IMR-90 (cell line): ENCODE measurements at places on chromosomes 3 and 15. TPM values are rescaled to one million over a fixed set of nuclear protein-coding genes. Genes with fewer than 3 reads are reported as not detected.

Gene ATP13A4
- total RNA-seq: under 0.01 TPM in 1 of 2 replicates, not detected in the other

GRCh38 chr3:10936686-10937085 lies 55.9 kb upstream of the SLC6A1 start:
- H3K4me1 ChIP-seq: no peaks in the 10 kb centered on the region
- no peak overlapping the region for H3K4me3 ChIP-seq
- H3K27me3 ChIP-seq: peaks cover 15% of the 10 kb centered on the region

Gene POLR2H
- total RNA-seq: 47.7 and 132 TPM in 2 replicates

Gene PTH1R
- under 0.01 and 0.18 TPM in 2 replicates for total RNA-seq

GRCh38 chr3:43584043-43584826 lies 37.6 kb downstream of the ANO10 start:
- H3K27me3 ChIP-seq: no peaks in the 10 kb centered on the region
- peak; percentile 65 for DNase-seq
- peaks cover 7% of the 10 kb centered on the region for H3K36me3 ChIP-seq

GRCh38 chr15:25543196-25543595 lies 104.4 kb upstream of the UBE3A start:
- H3K27me3 ChIP-seq: no peaks in the 10 kb centered on the region
- H3K4me3 ChIP-seq: no peak overlapping the region
- H3K4me1 ChIP-seq: no peaks in the 10 kb centered on the region
- peak; percentile 39 for DNase-seq
- no peaks in the 10 kb centered on the region for H3K36me3 ChIP-seq

- H3K4me3 ChIP-seq: no peak overlapping the region
- no peaks in the 10 kb centered on the region for H3K27me3 ChIP-seq
- H3K36me3 ChIP-seq: no peaks in the 10 kb centered on the region
- H3K27ac ChIP-seq: no peak overlapping the region
These were observed 236.4 kb downstream of the PDCD6IP start for GRCh38 chr3:34034840-34035239.

Gene CFAP161
- total RNA-seq: not detected in 2 replicates
